ENCODE measurements at places on chromosomes 11 and 22. TPM values are rescaled to one million over a fixed set of nuclear protein-coding genes. Genes with fewer than 3 reads are reported as not detected.

The VWCE gene
- 0.59 TPM for total RNA-seq

DNA sequence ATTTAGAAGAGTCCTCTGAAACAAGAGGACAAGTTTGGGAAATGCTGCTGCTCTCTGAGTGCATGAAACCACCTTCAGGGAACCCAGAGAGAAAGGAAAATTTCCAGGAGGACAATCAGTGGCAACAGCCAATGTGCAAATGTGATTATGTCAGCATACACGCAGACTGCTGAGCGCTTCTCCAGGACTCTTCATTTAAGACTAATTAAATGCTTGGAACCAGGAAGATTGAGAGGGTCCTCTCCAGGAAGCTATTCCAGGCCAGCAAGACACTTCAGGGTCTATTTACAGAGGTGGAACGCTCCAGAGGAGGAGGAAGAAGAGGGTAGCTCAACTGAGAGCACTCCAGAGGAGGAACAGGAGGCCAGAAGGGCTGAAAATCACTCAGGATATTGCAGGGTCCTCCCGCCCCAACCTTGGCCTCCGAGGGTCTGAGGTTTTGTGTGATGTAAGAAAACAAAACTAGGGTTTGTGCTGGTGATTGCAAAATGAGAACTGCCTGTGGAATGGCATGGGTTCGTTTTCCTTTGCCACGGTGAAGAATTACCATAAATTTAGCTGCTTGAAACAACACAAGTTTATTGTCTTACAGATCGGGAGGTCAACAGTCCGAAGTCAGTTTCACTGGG, 14.1 kb upstream of the HTR3A start:
- no peak for DNase-seq

- no peak for DNase-seq
Measured at GRCh38 chr11:34976496-34977088, 60.2 kb downstream of the PDHX start.

DNA sequence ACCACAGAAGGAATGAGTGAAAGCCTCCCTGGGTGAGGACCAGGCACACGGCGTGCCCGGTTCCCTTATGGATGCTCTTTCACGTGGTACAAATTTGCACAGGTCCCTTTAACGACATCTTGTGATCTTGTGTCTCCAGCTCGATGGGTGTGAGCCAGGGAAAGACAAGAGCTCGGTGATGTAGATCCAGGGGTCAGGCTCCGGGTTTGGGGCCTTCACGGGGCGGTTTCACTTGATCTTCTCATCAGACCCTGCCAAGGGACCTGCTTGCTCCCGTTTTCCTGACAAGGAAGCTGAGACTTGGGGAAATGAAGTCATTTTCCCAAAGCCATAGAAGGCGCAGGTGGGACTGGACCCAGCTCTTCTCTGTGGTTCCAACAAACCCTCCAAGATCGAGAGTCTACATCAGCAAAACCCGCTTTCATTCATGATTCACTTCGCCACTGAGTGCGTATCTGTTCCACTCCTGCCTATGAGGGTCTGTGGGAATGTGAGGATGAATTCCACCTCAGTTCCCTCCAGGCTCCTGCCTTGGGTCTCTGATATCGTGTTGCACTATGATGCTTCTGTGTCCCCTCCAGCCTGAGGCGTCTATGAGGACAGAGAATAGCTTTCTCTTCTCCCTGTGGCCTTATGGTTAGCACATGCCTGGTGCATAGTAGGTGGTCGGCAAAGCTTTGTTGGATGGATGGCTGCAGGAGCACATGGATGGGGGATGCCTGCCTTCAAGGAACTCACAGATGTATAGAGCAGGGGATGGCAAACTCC, 45.0 kb upstream of the ANO1 start:
- DNase-seq: peak; percentile 51

- DNase-seq: peak; percentile 41
Measured at GRCh38 chr11:45383224-45383623, 97.1 kb upstream of the SYT13 start.

DNA sequence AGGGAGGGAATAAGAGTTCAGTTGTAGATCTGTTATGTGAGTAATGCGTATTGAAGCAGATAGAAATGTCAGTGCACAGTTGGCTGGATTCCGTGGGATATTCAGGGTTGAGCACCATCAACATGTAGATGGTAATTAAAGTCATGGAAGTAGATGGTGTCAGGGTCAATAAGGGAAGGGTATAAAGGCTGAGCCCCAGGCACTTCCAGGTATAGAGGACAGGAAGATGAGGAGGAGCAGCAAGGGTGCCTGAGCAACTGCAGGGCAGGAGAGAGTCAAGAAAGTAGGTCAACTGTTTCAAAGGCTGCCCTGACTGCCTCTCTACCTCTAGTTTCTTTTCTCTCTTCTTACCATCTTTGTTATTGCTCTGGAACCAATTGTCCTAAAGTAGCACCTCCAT, 85.9 kb downstream of the MICAL2 start:
- DNase-seq: no peak

All from cardiac septum (tissue), 1 donor.